ENCODE measurements at places on chromosomes 2 and 18.
A peak's percentile ranks its signal among the peaks of the same experiment; 100 is the strongest.

GRCh38 chr2:168060986-168061750 is 186.2 kb downstream of the STK39 start:
- peak; percentile 7 for DNase-seq

DNA sequence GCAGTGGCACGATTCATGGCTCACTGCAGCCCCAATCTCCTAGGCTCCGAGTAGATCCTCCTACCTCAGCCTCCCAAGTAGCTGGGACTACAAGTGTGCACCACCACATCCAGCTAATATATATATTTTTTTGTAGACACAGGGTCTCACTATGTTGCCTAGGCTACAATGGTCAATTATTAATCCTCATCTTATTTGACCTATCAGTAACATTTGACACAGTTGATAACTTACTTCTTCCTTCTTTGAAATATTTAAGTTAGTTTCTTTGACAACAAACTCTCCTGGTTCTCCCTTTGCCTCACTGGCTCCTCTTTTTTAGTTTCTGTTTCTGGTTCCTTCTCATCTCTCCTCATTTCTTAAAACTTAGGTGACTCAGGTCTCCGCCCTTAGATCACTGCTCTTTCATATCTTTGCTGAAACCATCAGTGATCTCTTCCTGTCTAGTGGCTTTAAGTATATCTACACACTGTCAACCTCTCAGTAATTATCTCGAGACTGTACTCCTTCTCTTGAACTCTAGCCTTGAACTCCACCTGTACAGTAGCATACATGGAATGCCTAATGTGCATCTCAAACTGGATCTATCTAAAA is 11.5 kb downstream of the PGAP1 start:
- no peak for DNase-seq

DNA sequence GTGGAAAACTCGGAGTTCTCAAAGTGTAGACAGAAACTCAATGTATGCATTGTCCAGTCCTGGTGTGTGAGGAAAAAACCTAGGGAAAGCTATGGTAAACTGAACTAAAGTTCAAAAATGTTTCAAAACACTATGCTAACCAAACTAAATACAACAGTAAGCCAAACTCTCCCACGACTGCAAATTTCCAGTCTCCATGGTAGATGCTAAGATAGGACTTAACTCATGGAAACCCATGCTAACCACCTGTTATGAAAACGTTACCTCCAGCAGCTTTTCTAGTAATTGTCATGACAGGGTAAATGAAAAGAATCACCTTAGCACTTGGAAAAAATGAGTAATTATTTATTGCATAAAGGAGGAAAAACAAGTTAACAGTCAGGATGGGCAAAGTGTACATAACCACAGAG is 135.7 kb upstream of the EPC2 start:
- no peak for DNase-seq

GRCh38 chr2:25654801-25655200 is 18.6 kb downstream of the DTNB start:
- DNase-seq = no peak

DNA sequence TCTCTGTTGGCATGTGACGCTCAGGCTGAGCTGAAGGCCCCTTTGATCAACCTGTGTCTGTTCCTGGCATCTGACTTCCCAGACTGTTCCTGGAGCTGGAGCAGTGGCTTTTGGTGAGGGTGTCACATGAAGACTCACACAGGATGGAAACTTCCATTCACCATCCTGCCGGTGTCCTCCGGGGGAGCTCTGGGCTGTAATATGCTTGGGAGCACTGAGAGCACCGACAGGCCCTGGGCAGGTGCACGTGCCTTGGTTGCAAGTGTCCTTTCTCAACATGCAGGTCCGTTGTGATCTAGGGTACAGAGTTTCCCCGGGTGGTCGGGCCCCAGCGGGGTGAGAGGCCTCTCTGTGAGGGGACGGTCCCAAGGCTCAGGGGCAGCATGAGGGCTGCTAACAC is 24.8 kb upstream of the GBX2 start:
- no peak for DNase-seq

DNA sequence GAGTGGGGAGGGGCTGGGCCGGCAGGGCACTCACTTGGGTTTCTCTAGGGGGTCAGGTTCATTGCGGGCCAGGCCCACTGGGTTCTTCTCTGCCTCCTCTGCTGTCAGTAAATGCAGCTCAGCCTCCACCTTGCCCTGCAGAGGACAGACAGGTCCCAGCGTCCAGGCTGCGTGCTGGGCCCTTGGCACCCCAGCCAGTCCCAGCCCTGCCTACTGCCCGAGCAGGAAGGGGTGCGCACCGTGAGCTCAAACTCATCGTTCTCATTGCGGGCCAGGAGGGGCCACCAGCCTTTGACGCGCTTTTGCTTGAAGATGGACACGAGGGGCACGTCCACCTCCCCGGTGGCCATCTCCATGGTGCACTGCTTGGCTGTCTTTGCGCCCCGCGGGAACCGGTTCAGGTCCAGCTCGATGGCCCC is 17.3 kb downstream of the OTOF start:
- no peak for DNase-seq

- DNase-seq = no peak
Observed at GRCh38 chr2:626491-627339, 50.5 kb downstream of the TMEM18 start.

DNA sequence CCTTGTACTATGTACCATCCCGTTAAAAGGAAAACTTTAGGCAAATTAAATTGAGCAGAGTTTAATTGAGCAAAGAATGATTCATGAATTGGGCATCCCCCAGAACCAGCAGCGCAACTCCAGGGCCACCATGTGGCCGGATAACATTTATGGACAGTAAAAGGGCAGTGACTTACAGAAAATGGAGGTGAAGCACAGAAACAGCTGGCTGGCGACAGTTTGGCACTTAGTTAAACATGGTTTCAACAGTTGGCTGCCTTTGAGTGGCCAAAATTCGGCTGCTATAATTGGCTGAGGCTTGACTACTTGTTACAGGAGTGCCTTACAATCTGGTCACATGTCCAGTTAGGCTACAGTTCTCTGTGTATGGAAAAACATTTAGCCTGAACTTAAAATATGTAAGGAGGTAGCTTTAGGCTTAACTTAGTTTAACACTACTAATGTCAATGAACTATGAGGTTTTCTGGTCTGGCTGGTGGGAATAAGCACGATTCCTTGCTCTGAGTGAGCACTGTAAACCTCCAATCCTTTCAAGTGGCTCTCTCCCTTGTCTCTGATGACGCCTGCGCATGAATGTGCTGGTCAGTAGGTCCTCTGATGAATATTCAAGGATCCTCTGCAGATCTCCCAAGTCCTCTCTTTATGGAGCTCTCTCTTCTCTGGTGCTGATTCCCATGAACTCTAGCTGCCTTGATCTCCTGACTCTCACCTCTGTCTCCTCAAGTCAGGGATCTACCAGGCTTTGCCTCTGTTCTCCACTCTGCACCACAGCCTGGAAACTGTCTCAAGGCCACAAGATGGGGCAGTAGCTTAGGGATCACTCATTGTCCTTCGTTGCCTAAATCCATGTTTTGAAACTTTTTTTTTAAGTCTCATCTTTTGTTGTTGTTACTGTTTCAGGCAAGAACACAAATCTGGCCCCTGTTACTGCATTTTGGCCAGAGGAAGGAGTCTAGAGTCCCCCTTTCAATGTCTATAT is 24.4 kb upstream of the RAB31 start:
- peak; percentile 71 for DNase-seq

DNA sequence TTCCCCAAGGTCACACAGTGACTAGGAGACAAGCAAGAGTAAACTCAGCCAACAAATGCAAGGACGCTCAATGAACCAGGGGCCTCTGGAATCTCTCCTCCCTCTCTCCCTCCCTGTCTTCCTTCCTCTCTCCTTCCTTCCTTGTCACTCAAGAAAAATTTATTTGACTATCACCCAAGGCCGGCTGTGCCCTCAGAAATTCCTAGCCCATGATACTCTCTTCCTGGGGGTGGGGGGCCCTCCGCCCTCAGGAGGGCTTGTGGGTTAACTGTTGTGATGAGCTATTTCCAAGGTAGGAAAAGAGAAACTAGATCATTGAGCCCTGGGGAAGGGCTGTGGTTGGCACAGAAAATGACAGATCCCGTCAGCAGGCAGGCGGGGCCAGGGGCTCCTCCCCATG is 21.7 kb downstream of the INHBB start:
- DNase-seq = peak; percentile 90

GRCh38 chr2:18422432-18423165 is 137.9 kb downstream of the RDH14 start:
- DNase-seq = no peak

DNA sequence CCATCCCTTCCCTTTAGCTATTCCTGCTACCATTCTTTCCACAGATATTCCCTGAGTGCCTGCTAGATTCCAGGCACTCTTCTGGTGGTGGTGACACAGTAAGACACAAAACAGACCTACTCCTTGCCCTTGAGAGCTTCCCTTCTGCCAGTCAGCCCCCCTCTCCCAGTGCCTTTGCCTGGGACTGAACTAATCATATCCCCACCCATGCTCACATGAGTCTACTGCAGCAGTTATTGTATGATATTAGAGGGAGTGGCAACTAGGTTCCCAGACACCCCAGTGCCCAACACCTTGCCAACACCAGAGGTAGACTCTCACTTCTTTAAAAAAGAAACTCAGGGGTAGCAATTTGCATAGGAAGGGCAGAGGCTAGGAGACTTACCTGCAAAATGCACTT is 7.2 kb upstream of the LBH start:
- DNase-seq = no peak

DNA sequence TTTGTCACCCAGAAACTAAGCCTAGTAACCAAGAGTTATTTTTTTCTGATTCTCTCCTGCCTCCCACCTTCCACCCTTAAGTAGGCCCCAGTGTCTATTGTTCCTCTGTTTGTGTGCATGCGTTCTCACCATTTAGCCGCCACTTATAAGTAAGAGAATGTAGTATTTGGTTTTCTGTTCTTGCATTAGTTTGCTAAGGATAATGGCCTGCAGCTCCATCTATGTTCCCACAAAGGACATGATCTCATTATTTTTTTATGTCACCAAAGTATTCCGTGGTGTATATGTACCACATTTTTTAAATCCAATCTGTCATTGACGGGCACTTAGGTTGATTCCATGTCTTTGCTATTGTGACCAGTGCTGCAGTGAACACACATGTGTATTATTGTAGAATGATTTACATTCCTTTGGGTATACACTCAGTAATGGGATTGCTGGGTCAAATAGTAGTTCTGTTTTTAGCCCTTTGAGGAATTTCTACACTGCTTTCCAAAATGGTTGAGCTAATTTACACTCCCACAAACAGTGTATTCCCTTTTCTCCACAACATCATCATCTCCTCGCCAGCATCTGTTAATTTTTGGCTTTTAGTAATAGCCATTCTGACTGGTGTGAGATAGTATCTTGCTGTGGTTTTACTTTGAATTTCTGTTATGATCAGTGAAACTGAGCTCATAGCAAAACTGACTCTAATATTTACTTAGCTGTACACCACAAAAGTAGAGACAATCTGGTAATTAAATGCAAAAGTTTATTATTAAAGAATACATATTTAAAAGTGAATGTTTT is 660.1 kb upstream of the SLC8A1 start:
- DNase-seq = no peak

- no peak for DNase-seq
Observed at GRCh38 chr2:216911008-216911407, 51.1 kb upstream of the TNP1 start.

DNA sequence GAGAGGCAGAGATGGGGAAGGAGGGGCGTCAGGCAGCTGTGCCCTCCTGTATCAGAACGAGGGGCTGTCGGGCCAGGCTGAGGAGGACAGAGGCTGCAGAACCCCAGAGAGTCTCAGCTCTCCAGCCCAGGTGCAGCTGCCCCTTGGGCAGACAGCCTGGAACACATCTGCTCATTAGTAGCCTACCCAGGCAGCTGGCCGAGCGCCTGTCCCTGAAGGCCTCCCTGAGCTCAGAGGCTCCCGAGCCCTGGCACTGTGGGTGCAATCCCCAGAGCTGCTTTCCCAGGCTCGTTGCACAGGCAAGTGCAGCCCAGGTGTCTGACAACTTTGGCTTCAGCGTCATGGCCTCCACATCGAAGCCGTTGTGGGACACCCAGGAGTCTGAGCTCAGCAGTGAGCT is 13.1 kb upstream of the TMEM185B start:
- DNase-seq = no peak

DNA sequence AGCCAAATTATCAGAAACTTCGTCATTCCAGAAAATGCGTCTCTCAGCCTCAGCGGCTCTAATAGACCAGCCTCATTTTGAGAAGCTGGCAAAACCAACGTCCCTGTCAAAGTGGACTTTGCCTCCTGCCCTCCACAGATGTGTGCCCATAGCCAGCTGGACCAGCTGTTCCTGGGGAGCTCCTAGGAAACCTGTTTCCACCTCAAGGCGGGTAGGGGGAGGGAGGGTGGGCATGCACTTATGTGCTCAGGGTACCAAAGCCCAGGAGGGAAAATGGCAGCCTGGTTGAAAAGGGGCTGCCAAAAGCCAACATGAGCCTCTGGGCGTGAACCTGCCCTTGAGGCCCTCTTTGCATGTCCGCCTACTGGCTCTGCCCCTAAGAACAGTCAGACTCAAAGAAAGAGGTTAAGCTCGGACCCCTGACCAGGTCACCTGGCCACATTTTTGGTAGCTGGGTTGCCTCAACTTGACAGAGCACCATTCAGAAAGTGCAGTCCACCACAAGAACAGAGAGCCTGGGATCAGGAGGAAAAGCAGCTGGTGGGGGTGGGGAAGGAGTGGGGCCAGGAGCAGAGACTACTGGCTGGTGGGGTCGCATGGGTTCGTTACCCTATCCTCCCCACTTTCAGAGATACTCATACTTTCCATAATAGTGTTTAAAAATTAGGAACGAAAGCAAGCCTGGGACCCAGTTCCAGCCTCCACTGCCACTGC is 3.5 kb downstream of the PER2 start:
- no peak for DNase-seq

GRCh38 chr18:36650906-36651305 is 177.9 kb downstream of the TPGS2 start:
- no peak for DNase-seq

DNA sequence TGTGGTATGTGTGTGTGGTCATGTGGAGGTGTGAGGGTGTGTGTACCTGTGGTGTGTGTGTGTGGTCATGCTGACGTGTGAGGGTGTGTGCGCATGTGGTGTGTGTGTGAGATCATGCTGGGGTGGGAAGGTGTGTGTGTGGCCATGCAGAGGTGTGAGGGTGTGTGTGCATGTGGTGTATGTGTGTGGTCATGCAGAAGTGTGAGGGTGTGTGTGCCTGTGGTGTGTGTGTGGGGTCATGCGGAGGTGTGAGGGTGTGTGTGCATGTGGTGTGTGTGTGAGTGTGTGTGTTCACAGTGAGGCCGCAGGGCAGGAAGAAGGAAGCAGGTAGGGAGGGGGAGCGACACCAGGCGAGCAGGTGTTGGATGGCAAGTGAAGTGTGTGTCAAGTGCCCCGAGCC is 259.0 kb downstream of the LOXHD1 start:
- no peak for DNase-seq

DNA sequence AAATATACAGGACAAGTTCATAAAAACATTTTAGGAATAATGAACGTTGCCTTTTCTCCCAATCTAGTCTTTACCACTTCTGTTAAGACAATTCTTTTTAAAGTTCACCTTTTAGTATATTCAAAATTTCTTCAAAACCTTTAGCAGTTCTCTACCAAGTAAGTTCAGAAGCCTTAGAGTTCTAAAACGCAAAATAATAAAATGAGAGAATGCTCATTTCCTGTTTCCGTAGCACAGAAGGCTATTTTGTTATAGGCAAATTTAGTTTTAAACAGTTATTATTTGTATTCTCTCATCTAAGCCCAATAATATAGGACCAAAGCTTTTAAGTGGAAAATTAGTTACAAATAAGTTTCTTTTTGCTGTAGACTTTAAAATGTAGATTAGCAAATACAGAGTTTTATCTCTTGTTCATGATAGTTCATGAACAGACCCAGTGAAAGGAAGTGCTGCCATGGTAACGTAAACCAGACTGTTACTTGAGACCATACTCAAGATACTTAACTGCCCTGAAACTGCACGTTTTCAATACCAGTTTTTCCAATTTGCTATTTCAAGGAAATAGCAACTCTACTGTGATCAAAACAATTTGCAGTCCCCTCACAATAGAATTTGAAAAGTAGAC is 173.1 kb upstream of the STON1 start:
- DNase-seq = peak; percentile 17

Data from HT1080 (cell line).